ENCODE measurements at places on chromosomes 11 and 22.
A peak's percentile ranks its signal among the peaks of the same experiment; 100 is the strongest.

GRCh38 chr11:44277196-44278090 lies 32.5 kb downstream of the ALX4 start:
- DNase-seq: no peak

- DNase-seq: peak; percentile 90
These were observed 638 bp upstream of the PITPNM1 start for GRCh38 chr11:67505605-67506396.

DNA sequence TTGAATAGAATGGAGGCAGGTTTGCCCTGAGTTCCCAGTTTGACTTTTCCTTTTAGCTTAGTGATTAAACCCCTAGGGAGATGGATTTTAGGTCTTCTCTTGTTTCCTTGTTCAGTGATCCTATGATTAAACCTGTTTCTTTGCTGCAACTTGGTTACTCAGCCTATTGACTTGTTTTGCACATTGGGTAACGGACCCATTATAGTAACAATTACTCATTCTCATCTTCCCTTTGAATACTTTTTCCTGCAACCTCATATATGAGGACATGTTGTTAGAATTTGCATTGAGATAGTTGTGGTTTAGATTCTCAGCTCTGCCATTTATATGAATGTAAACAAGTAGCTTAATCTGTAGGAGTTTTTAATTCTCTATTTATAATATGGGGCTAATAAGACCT lies 489.2 kb upstream of the CNTN5 start:
- DNase-seq: no peak

DNA sequence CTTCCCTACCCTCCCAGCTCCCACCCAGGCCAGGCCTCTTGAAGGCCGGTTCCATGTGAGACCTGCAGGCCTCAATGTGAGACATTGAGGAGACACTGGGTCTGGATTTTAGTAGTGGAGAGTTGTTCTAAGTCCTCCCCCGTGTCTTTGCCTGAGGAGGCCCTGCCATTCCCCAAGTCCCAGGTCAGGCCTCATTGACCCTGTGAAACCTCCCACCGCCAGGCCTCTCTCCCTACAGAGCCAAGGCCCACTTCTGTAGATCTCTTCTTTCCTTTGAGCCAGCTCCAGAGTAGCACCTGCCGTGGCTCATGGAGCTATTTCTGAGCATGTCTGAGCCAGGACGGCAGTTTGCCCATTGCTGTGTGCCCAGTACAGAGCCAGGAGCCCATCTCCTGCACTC lies 1419.6 kb downstream of the TBC1D22A start:
- no peak for DNase-seq

DNA sequence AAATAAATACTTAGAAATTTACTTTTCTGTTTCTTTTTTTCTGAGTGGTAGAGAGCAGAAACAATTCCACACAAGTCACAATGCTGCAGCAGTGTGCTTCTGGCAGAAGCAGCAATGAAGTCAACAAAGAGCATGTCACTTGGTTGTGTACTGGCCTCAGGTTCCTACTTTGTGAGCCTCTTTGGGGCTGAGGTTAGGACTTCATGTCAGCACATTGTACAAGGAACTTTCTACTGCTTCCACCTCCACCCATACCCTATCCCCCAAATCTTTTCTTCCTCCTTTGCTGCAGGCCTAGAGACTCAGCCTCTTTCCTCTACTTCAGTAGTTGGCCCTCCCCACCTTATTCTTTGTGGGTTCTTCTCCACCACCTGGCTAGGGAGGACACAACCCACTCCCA lies 252.7 kb upstream of the PITPNB start:
- DNase-seq: no peak

- no peak for DNase-seq
These were observed 187.4 kb downstream of the MN1 start for GRCh38 chr22:27614006-27614649.

DNA sequence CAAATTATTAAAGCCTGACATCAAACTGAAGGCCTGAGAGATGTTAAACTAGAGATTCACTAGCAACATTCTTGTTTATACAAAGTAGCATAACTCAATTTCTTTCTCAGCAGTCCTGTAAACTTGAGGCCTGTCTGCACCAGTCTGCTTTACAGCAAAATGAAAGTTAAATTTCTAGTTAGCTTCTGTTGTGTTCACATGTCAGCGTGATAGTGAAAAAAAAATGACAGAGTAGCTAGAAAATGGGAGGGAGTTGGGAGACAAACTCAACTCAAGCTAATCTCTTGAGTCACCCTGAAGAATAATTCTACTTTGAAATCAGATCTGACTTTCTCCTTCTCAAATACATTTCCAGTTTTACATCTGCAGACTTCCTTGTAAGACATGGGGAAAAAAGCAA lies 6.5 kb downstream of the RBFOX2 start:
- DNase-seq: no peak

DNA sequence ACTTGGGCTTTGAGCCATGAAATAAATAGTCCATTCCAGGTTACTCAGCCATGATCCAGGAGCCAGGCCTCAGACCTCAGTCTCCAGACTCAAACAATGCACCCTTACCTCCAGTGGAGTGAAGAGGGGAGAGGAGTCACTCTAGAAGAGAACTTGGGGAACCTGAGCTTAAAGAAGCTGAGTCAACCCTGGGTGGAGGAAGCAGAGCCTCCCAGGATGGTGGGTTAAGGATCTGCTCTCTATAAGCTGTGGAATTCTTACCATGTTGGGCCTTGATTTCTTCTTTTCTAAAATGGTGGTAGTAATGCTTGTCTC lies 113.2 kb downstream of the NECTIN1 start:
- no peak for DNase-seq

DNA sequence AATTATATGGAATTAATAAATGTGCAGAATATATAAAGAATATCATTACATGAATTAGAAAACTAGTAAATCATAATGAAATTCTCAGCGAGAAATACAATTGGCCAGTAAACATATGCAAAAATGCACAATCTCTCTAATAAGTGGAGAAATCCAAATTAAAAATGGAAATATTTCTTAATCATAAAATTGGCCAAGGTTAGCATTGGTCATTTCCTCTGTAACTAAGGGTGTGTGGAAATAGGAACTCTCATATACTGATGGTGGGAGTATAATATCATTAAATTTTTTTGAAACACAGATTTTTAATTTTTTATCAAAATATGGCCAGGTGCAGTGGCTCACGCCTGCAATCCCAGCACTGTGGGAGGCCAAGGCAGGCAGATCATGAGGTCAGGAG lies 7.6 kb upstream of the ZNF74 start:
- DNase-seq: no peak

GRCh38 chr22:20520093-20520511 lies 12.7 kb downstream of the MED15 start:
- DNase-seq: no peak

DNA sequence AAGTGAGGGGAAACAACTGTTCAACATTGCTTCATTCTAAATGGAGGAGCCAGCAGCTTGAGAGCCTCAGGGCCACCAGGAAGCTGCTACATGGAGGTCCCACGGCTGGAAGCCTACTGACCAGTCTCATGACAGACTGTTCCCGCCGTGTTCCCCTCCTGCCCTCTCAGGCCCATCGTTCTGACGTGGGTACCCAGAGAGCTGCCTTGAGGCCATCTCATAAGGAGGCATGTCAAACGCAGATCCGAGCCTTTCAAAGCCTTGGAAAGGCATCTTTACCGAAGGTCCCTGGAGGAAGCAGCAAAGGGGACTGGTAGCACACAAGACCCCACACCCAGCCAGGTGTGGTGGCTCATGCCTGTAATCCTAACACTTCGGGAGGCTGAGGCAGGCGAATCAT lies 8.3 kb upstream of the ARHGEF17 start:
- DNase-seq: no peak

- no peak for DNase-seq
These were observed 1375.1 kb upstream of the TENM4 start for GRCh38 chr11:80815752-80816453.

DNA sequence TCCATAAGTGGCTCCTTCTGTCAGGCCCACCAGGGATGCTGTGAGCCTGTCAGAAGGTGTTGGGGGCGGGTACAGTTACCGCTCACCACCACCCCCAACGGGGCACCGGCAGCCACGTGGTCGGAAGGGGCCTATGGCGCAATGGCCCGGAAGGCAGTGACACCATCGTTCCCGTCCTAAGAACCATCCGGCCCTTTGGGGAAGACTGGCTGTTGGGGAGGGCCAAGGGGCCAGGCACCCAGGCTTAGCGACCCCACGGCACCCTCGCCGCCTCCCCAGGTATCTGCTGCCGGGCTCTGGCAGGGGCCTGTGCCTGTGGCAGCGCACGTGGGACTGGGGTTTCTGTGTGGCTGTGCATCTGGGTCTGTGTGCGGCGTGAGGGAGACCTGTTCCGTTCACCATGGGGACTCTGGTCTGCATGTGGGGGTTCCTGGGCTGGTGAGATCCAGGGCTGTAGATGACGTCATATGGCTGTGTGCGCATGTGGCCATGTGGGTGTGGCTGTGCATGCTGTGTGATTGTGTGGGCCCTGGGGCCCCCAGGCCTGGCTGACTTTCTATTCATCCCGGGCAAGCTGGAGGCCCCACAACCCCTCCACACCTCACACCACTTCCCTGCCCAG lies 717 bp downstream of the OSM start:
- DNase-seq: peak; percentile 71

DNA sequence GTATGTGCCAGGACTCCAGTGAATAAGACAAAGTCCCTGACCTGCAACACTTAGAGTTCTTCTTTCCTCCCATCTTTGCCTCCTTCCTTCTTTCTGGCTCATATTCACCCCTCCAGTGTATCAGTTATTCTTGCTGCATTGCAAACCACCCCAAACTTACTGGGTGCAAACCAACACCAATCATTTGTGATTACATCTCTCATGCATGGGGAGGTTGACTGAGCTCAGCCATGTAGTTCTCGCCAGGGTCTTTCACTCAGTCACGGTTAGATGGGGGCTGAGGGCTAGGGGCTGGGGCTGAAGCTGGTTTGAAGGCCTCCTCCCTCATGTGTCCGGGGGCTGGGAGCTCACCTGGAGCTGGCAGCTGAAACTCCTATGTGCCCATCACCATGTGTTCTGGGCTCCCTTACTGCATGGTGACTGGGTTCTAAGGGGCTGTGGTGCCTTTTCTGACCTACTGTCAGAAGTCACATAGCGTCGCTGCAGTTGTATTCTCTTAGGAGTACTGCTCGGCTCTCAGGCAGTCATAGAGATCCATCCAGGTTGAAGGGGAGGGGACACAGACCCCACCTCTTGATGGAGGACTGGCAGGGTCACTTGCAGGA lies 35.0 kb upstream of the CACNG2 start:
- DNase-seq: no peak

DNA sequence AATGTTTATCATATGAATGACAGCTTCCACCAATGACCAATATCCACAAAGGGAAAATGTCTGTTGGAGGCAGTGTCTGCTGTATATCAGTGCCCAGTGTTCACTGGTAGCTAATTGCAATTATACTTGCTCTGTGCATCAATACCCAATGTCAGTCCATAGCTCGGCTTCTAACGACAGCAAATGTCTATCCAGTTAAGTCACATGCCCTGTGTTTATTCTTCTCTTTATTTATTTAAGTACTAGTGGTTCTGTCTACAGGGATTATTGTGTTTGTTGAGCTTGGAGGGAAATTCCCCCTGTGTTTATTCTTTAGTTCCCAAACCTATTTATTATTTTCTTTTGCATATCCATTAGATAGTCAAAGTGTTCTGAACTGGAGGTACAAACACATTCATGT lies 18.6 kb downstream of the TSKU start:
- DNase-seq: no peak

DNA sequence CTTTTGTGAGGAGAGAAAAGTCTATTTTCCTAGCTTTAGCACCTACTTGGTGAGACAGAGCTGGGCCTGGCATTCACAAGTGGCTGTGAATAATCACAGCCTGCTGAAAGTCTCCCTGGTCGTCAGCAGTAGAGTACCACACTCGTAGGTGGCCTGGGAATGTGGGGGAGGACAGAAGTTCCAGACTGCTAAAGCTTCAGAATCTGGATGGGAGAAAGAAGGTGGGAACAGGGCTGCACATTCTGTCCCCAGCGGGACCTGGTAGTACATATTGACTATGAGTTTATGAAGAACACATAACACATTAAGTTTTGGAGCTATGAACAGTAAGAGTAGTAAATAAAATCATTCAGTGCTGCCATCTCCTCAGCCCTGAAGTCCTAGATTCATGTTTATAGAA lies 19.0 kb upstream of the LIMK2 start:
- DNase-seq: no peak

DNA sequence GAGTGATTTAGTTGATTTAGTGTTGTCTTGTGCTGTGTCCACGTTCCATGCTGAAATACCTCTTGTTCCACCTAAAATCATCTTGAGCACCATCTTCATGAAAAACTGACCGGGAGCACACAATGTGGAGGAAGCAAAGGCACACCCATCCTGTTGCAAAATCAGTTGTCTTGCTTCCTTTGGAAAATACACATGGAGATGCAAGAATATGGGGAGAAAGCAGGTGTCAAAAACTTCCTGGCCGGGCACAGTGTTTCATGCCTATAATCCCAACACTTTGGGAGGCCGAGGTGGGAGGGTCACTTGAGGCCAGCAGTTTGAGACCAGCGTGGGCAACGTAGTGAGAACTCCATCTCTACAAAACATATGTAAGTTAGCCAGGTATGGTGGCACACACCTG lies 151.1 kb downstream of the C11orf91 start:
- no peak for DNase-seq

GRCh38 chr11:64841592-64842365 lies 2.7 kb downstream of the CDC42BPG start:
- no peak for DNase-seq

GRCh38 chr22:41762980-41763779 lies 37.3 kb upstream of the CCDC134 start:
- peak; percentile 9 for DNase-seq

DNA sequence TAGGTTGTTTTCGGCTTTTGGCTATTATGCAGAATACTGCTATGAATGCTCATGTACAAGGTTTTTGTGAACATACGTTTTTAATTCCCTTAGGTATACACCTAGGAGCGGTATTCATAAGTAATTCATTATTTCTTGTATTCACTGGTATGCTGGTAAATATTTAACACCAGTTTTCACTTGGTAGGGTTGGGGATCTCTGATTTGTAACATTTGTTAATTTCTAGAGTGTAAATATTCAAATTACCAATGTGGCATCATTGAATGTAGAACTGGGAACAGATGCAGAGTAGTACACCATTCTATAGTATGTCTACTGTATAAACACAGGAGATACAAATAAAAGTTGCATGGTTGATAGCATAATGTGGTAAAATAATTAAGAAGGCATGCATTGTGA lies 16.3 kb downstream of the GVQW3 start:
- no peak for DNase-seq

DNA sequence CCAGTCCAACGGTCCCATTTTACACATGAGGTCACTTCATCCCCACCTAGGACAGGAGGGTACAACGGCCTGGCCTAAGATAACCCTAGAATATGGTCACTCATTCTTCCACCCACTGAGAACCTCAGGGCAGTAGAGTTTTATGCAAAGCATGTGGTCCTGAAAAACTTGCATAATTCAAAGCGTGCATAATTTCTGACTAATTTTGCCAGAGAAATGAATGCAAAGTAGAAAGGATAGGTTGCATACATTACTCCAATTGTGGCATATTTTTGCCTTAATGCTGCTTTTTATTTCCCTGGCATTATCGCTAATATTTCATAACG lies 32.5 kb upstream of the SLC35C1 start:
- DNase-seq: no peak

GRCh38 chr11:87901341-87901740 lies 273.9 kb downstream of the RAB38 start:
- DNase-seq: no peak

GRCh38 chr11:2097356-2097997 lies 41.7 kb downstream of the IGF2 start:
- no peak for DNase-seq

All from T-helper 9 cell (primary cell).